ENCODE measurements at places on chromosomes 12 and 14.

DNA sequence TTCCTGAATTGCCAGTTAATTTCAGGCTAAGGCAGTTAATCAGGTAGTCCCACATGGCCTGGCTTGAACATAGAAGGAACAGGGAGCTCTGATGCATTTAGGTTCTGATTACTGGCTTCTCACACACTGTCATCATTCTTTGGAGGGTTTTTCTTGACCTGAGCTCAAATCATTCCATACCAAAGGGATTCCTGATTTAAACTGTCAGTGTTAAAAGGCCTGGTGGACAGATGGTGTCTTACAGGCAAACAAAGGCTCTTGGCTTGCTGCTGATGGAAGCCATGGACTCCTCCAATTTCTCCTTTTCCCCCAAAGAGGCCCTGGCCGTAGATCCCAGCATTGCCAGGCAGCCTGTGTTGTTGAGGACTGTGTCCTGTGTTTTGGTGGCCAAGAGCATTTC is 30.2 kb downstream of the CACNA1C start:
- no peak for DNase-seq

DNA sequence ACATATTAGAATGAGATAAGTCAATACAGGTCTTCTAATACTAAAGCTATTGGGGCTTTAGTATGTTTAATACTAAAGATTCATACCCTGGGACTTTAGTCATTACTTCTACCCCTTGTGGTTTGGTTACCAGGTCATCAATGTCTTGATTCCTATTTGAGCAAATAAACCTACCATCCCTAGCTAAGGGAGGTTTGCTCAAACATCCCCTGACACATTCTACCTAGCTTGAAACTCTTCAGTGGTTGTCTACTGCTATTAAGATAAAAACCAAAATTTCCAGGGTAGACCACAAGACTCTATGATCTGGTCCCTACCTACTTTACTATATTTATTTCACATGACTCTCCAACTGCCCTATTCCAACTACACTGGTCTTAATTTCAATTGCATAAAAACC is 7.3 kb upstream of the C2CD5 start:
- DNase-seq: no peak

DNA sequence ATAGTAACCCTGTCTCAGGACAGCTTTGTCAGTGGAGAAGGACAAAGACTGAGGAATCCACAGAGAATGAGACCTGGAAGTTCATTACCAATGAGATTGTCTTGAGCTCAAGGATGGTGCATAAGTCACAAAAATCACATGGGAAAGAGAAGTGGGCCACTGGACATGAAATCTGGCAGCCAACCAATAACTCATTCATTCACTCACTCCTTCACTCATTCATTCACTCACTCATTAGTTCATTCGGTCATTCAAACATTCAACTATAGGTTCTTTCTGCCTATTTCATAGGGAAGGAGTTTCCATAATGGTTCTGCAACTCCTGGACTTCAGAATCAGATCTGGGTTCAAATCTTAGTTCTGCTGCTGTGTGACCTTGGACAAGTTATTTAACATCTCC is 18.2 kb upstream of the WSCD2 start:
- DNase-seq: no peak

GRCh38 chr12:64122154-64122553 is 99.9 kb downstream of the KICS2 start:
- peak; percentile 61 for DNase-seq

DNA sequence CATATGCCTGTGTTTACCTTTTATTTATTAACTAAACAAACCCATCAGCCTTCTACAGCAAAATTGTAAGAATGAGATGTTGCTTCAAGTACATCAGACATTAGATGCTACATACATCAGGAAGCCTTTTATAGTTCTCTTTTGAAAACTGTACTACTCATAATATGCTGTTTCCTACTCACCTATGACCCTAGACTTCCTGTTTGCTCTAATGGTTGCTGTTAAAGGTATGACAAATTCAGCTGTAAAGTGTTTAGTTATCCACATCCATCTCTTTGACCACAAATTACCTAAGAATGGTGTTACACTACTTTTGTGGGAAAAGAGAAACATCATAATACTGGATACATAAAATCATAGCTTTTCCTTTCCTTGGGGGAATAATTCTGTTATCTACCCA is 220.0 kb downstream of the RAD51B start:
- DNase-seq: no peak

DNA sequence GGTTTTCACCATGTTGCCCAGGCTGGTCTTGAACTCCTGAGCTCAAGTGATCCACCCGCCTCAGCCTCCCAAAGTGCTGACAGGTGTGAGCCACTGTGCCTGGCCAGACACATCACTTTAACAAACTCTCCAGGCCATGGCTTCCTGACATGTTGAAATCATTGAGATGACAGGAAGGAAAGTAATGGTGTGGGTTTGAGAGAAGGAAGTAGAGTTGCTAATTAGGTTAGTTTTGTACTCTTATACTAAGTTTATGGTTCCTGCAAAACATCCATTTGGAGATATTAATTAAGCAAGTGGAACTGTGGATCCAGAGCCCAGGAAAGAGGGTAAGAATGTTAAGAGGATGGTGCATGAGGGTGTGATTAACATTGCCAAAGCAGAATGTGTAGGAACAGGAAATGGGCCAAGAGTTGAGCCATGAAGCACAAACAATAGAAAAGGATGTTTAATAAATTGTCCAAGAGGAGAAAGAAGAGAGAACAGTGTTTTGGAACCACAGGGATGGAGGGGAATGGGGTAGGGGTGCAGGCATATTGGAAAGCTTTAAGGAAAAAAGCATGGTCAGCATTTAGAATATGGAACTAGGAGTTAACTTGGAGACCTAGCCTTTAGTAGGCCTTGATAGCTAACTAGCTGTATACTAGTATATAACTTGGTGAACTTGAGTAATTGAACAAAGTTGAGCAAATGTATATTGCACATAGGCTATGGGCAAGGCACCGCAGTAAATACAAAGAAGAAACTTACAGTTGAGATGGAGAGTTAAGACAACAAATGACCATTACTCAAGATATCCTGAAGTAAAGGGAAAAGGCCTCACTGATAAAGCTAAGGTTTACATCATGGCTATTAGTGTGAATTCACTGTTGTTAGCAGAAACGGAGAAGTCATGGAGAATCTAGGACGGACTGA is 91.3 kb upstream of the DNM1L start:
- DNase-seq: no peak

GRCh38 chr14:64779472-64779871 is 75.2 kb downstream of the PLEKHG3 start:
- DNase-seq: no peak

GRCh38 chr12:90268574-90268973 is 559.9 kb upstream of the ATP2B1 start:
- DNase-seq: no peak

- DNase-seq: no peak
Measured at GRCh38 chr12:46669720-46670119, 156.1 kb downstream of the SLC38A4 start.

GRCh38 chr12:48023386-48023785 is 19.1 kb upstream of the COL2A1 start:
- no peak for DNase-seq

- no peak for DNase-seq
Measured at GRCh38 chr14:53331247-53331646, 178.1 kb upstream of the DDHD1 start.

DNA sequence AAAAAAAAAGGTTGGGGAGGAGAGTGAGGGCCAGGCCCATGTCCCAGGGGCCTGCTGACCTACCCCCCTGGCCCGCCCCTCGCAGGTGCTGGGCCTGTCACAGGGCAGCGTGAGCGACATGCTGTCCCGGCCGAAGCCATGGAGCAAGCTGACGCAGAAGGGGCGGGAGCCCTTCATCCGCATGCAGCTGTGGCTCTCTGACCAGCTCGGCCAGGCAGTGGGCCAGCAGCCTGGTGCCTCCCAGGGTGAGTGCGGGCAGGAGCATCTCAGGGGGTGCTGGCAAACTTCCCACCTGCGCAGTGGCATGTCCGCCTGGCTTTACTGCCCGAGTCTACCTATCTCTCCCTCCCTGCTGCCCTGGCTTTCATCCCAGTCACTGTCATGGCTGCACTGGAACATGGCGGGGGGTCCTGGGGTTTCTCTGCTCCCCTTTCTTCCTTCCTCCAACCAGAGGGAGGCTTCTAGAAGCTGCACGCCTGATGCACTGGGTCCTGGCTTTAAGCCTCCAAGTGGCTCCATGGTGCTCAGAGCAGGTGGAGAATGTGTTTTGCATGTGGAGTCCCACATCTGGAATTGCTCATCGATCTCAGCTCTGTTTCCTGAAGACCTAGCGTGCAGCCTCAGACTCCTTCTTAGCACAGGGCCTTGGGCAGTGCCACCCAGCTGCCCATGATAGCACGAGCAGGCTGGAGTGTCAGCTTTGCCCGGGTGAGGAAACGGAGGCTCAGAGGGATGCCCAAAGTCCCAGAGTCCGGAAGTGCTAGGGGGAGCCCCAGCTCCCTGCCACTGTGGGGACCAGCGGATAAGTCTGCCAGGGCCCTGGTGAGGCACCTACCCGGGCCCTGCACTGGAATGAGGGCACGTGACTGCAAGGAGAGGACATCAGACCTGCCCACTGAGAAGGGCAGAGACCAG is 46.3 kb downstream of the PHETA1 start:
- DNase-seq: peak; percentile 75

- DNase-seq: no peak
Measured at GRCh38 chr12:27429606-27430005, 16.9 kb upstream of the SMCO2 start.

DNA sequence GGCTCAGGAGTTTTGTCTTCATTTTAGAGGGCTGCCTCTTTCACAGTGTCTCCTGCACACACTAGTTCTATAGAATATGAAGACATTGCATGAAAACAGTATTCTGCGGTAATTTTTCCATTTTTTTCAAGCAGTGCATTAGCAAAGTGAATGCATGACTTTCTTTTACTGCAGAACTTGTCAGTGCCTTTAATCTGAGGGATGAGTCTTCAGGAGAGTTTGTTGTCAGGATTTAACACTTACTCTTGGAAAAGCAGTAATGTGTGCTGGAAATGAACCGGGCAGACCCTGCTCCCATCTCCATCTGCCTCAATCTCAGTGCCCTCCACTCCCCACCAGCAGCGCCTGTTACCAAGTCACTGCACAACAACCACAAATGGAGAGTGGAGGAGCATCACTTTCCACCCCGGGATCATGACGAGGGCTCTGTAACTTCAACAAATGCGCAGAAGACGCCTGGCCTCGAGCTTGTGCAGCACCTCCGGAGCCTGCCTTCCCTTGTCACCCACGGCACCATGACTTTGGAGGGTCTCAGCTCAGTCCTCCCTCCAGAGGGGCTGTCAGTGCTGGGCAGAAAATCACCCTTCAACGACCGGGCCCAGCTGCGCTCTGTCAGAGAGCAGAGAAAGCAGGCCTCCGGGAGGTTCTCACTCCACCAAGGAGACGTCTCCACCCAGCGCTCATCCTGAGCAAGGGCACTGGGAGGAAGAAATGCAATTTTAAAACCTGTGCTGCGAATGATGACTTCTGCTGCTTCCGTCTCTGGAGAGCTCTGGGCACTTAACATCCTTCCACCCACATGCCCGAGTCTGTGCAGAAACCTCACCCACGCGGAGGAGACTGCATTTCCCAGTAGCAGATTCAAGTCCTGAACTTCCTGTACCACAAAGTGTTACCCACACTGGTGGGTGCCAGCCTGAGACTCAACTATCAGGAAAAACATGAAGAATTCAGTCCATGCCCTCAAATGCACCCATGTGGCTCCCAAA is 255.7 kb downstream of the ADGRD1 start:
- no peak for DNase-seq

DNA sequence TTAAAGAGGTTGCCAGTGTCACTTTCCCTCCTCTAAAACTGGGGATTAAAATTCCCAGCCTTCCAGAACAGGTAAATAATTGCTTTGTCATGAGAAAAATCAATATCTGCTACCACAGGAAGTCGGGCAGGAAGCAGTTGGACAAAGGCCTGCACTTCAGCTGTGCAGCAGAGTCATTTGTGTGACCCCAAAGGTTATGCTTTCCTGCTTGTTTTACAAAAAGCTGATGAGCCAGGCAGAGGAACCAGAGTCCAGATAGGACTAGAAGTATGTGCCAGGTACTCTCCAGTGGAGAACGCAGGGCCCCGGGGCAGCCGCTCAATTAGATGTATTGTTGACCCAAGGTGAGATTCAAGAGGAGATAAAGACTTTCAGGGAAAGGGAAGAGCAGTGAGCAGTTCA is 117.1 kb upstream of the FRMD6 start:
- DNase-seq: peak; percentile 24

DNA sequence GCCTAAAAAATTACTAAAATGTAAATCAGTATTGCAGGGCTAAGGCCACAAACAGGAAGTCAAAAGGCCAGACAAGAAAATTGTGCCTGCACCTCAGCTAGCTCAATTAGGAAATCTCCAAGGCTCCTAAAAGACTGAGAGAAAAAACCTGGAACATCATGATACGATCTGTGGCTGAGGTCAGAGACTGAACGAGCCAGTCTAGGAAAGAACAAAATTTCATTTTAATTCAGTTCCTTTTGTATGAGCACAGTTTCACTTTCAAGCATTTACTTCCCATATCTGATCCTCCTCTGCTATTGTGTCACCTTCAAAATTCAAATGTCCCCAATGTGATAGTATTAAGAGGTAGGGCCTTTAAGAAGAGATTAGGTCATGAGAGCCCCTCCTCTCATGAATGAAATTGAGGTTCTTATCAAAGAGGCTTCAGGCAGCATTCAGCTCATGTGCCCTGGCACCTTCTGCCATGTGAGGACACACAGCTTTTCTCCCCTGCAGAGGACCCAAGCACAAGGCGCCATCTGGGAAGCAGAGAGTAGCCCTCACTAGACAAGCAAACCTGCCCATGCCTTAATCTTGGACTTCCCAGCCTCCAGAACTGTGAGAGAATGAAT is 14.8 kb downstream of the PRKAB1 start:
- no peak for DNase-seq

DNA sequence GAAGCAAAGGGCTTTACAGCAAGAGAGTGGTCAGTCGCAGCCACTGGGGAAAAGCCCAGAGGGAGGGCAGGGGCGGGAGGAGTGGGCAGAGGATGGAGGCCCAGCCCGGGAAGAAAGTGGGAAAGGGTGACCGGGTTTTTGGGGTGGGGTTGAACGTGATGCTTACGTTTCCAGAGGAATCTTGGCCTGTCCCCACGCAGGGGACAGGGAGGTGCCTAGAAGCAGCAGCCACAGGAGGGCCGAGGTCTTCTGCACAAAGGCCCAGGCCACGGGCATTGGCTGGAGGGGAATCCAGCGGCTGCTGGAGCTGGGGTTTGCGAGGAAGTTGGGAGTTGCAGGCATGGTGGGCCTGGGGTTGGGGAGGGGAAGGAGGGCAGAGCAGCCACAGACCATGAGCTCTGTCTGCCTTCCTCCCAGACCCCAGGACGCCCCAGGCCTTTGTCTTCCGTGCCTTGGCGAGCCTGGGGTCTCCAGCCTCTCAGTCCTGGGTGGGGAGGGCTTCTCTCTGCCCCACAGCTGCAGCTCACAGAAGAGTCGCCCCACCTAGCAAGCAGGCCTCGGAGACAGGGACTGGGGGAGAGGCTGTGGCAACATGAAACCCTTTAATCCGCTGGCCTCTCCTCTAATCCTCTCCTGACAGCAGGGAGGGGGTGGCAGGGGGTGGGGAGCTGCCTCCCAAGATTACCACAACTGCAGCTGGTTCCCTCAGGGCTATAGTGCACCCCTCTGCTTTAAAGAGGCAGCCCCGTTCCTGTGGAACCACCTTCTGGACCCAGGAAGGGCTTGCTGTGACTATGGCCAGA is at the start of gene CACNA2D4:
TSS of gene CACNA2D4 (minus strand) at position 572 of the 803 bp plus-strand sequence. CDS start at position 393, 179 bp downstream.
- no peak for DNase-seq

GRCh38 chr12:112362310-112362709 is 19.9 kb downstream of the HECTD4 start:
- peak; percentile 22 for DNase-seq
